ENCODE measurements at places on chromosomes 3 and 15. TPM values are rescaled to one million over a fixed set of nuclear protein-coding genes. Genes with fewer than 3 reads are reported as not detected.

DNA sequence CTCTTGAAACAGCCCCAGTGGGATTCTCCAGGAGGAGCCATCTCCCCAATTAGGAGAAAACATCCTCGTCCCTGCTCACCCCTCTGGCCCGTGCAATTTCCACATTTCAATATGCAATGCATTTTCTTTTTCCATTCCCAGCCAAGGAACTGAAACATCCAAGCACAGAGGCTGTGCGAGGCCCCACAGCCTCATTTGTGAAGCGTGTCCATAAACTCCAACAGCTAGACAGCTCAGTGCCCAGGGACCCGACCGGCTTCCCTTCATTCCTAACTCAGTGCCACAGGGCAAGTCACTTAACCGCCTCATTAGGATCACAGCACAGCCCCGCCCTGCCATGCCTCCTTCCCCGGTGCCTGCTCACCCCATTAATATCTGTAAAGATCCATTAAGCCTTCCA, 204.2 kb upstream of the IGF1R start:
- DNase-seq: no peak

DNA sequence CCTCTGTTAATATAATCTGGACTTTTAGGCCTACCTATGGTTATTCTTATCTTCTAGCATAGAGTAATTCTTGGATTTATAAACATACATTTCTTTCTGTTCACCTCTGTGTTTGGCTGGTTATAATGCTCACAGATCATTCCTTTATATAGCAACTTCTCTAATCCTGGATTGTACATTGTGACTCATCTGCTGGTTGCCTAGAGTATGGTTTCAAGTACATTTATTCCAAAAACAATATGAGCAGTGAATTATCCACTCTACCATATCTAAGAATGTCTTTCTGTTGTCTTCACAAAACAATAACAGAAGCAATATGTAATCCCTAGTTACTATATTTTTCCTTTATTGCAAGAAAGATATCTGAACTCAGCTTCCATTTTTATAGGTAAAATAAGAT, 35.3 kb downstream of the FSIP1 start:
- no peak for DNase-seq

DNA sequence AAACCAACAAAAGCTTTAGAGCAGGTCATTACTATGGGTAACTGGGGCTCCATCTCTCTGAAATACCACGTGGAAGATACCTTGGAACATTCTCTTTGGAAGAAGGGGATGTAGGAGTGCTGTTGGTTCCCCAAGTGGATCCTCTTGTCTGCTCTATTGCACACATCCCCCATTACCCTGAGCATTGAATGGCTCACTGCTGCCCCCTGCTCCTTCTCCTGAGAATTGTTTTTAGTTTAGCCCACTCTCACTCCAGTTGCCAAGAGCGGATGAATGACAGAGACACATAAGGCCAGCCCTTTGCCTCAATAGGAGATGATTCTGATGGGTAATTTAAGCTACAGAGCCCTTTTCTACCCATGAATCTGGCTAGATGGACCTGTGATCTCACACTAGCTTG, 135.6 kb upstream of the SUCLG2 start:
- DNase-seq: peak; percentile 37

- DNase-seq: no peak
Observed at GRCh38 chr3:32229565-32229964, 8.9 kb upstream of the CMTM8 start.

- DNase-seq: no peak
Observed at GRCh38 chr3:113802795-113803455, 35.7 kb upstream of the GRAMD1C start.

DNA sequence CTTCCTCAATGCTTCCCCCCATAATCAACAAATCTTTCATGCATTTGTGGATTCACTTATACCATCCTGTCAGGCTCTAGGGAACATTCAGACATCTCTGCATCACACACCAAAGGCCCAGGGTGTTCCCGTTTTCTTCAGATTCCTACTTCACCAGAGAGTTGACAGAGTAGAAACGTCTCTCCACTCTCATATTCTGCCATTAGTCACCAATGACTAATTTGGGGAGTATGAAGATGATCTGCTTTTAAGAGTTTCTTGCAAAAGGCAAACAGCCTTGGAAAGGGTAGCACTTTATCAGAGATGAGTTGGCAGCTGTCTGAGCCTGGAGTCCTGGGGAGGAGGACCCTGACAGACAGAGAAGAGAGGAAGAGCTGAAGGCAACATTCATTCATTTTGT, 55.8 kb upstream of the DGKG start:
- DNase-seq: no peak

- no peak for DNase-seq
Observed at GRCh38 chr3:41742121-41742520, 219.8 kb downstream of the ULK4 start.

- no peak for DNase-seq
Observed at GRCh38 chr15:69141833-69142232, 18.6 kb upstream of the GLCE start.

DNA sequence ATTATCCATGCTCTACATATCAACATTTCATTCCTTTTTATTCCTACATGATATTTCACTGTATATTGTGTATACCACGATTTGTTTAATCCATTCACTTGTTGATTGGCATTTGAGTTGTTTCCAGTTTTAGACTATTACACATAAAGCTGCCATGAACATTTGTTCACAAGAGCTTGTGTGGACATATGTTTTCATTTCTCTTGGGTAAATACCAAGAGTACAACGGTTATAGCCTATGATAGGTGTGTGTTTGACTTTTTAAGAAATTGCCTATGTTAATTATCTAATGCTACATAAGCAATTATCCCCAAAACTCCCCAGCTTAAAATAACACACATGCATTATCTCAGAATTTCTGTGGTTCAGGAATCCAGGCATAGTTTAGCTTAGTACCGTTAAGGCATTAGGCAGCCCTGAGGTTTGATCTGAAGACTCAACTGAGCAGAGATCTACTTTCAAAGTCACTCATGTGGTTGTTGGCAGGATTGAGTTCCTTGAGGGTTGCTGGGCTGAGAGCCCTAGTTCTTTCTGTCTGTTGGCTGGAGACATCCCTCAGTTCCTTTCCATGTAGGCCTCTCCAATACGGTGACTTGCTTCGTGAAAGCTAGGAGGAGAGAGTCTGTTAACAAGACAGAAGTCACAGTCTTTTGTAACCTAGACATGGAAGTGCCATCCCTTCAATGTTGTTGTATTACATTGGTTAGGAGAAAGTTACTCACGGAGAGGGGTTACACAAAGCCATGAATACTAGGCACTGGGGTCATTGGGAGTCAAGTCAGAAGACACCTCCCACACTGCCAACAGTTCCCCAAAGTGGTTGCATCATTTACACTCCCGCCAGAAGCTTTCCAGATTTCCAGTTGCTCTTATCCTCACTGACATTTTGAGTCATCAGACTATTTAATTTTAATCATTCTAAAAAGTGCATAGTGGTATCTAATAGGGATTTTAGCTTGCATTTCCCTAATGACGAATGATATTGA, 21.0 kb upstream of the PCSK6 start:
- DNase-seq: no peak

DNA sequence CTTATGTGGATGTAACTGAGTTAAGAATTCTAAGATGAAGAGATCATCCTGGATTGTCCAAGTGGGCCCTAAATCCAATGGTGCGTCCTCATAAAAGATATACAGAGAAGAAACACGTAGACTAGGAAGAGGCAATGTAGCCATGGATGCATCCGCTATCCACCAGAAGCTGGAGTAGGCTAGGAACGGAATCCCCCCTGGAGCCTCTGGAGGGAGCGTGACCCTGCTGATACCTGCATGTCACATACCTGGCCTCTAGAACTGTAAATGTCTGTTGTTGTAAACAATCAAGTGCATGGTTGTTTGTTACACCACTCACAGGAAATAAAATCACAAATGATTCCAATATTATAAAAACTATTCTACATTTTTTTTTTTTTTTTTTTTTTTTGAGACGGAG, 254.5 kb upstream of the RORA start:
- DNase-seq: no peak

GRCh38 chr15:74382004-74382816, 14.8 kb upstream of the CYP11A1 start:
- DNase-seq: no peak

DNA sequence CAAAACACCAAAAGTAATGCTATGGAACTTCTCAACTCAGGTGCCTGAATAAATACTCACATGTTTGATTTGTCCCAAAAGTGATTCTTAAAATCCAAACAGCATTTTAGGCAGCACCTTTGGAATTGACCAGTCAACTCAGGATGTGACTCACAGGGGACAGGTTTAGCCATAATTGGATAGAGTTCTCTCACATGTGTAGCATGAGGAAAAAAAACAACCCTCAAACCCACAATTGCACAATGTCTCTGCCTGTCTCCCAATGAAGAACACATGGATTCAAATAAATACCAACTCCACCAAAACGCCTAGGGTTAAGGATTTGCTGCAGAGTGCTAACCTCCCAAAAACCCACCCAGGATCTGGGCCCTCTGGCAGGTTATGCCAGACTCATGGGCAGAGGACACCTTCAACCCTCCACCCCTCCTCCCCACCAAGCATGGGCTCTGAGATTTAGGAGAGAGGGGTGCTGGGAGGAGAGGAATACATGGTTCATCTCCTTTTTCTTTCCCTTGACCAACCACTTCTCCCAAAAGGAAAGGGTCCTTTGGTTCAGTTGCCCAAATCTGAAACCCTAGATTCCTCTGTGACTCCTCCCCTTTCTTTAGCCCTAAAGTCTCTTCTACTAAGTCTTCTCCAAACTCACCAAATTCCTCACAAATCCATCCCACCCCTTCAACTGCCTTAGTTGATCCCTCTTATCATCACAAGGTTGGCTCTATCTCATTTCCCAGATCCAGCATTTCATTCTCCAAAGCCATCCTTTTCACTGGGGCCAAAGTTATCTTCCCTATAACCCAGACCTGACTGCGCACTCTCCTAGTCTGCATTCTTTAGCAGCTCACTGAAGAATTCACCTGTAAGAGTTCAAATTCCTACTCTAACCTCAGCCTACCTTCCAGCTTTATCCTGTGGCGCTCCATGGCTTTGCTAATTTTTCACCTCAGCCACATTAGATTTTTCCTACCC, 7.7 kb downstream of the RYK start:
- no peak for DNase-seq

GRCh38 chr3:180036092-180036670, 556 bp downstream of the PEX5L start:
- DNase-seq: no peak

GRCh38 chr3:184231671-184232070, 2.3 kb downstream of the VWA5B2 start:
- no peak for DNase-seq

- no peak for DNase-seq
Observed at GRCh38 chr3:33831053-33831452, 32.6 kb downstream of the PDCD6IP start.

GMPS gene
- total RNA-seq: 47.3 TPM

PLA2G4E gene
- not detected for total RNA-seq

CEP97 gene
- 6.4 TPM for total RNA-seq

FBXW12 gene
- not detected for total RNA-seq

ISL2 gene
- 0.19 TPM for total RNA-seq

TMC3 gene
- total RNA-seq: not detected

PBRM1 gene
- total RNA-seq: 78.4 TPM

ZNF774 gene
- 1.3 TPM for total RNA-seq

ERICH6 gene
- not detected for total RNA-seq
